Pulmonary artery endothelial cell (primary cell): ENCODE measurements at places on chromosomes 16 and 17. TPM values are rescaled to one million over a fixed set of nuclear protein-coding genes. Genes with fewer than 3 reads are reported as not detected.

Gene DRC3
- 1.1 TPM in 2 replicates for total RNA-seq

Gene CLEC18B
- total RNA-seq, result 0.04 TPM in 1 of 2 replicates, not detected in the other

Gene CBX2
- total RNA-seq, result 9.5 and 9.6 TPM in 2 replicates

Gene PYY
- not detected in 2 replicates for total RNA-seq

Gene IGFALS
- not detected in 2 replicates for total RNA-seq

Gene YBX2
- total RNA-seq, result 0.07 and 0.32 TPM in 2 replicates

Gene NMT1
- total RNA-seq, result 74.8 and 86.0 TPM in 2 replicates

Gene TBC1D3I
- total RNA-seq, result 0.14 TPM in 1 of 2 replicates, not detected in the other

Gene ZNF469
- total RNA-seq, result 0.74 and 1.3 TPM in 2 replicates

Gene TAT
- total RNA-seq, result not detected in 2 replicates

Gene EXOC3L1
- total RNA-seq, result 1.1 and 2.2 TPM in 2 replicates

Gene SCNN1B
- not detected in 2 replicates for total RNA-seq

Gene ITGB3
- total RNA-seq, result 96.8 and 104 TPM in 2 replicates

Gene HBA1
- not detected in 2 replicates for total RNA-seq

Gene PRR15L
- total RNA-seq, result not detected in 2 replicates

Gene ACSM2A
- total RNA-seq, result not detected in 2 replicates

Gene SLC2A4
- total RNA-seq, result 0.07 and 0.11 TPM in 2 replicates

Gene SKAP1
- total RNA-seq, result not detected in 2 replicates

Gene NTN3
- not detected in 2 replicates for total RNA-seq

Gene UTP18
- 37.3 and 37.6 TPM in 2 replicates for total RNA-seq

Gene TMC8
- total RNA-seq, result under 0.01 TPM in 1 of 2 replicates, not detected in the other

Gene KRTAP9-2
- total RNA-seq, result not detected in 2 replicates

Gene ITGA2B
- 0.13 and 0.39 TPM in 2 replicates for total RNA-seq

Gene LGALS9B
- not detected in 2 replicates for total RNA-seq

Gene NOG
- 0.92 and 4.4 TPM in 2 replicates for total RNA-seq

Gene TOP2A
- total RNA-seq, result 59.6 and 141 TPM in 2 replicates

Gene PPY
- total RNA-seq, result not detected in 2 replicates

Gene MT4
- not detected in 2 replicates for total RNA-seq

Gene BCL6B
- 101 and 117 TPM in 2 replicates for total RNA-seq

Gene MYH2
- total RNA-seq, result not detected in 2 replicates

Gene PRR29
- total RNA-seq, result 0.20 and 0.28 TPM in 2 replicates

Gene SCO1
- total RNA-seq, result 41.2 and 47.5 TPM in 2 replicates

Gene WBP2
- total RNA-seq, result 21.0 and 28.5 TPM in 2 replicates
